ENCODE measurements at places on chromosomes 12 and 14.

DNA sequence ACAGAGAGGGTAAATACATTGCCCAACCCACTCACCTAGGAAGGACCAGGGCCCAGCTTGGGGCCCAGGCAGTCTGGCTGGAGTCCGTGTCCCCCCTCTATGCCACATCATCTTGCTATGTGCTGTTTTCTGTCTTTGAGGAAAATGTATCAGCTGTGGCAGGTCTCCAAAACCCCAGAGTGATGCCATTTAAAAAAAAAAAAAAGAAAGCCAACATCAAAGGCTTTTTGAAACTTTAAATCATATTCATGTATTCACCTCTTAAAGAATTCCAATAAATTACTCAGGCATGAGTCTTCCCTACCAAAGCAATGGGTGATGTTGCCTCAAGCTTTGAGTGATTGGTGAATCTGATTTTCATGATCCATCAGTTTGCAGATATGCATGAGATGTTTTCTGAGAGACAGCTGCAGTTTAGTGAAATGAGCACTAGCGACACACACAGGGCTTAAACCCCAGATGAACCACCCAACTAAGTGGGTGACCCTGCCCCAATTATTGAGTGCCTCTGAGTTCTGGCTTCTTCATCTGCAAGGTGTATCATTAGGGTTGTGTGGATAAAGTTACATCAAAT, 6.1 kb downstream of the KRT81 start:
- DNase-seq = no peak

GRCh38 chr12:130044991-130045621, 117.2 kb upstream of the FZD10 start:
- peak; percentile 32 for DNase-seq

- no peak for DNase-seq
Observed at GRCh38 chr12:49397000-49397399, 29.7 kb downstream of the SPATS2 start.

DNA sequence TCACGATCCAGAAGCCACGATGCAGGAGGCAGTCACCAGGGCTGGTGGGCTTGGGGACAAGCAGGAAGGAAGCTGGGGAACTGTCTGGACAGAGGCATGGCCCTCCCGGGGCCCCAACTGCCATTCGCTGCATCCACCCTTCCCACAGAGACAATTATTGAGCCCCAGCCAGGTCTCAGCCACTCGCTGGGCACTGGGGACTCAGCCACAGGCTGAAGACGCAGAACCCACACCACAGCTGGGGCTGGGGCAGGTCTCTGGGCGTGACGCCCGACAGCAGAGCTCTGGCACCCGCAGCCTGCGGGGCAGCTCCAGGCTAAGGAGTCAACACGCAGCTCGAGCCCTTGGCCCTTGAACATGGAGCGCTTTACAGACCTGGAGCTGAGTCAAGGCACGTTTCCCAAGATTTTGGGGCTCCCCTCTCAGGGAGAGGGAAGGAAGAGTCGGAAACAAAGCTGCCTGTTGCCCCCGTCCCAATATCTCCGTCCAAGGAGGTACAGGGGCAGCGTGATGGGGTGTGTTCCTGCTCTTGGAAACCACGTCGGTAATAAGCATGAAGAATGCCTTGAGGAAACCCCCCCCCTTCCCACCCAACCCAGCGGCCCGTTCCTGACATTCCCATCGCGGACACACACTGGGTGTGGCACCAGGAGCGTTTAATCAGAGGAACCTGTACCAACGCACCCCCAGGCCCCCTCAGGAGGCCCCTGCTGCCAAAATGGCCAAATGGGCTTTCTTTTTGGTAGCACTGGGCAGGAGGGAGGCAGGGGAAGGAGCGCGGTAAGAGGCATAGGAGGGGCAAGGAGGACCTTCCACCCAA, 6.7 kb downstream of the RIMBP2 start:
- DNase-seq = no peak

GRCh38 chr14:97687944-97688630, 890.9 kb downstream of the VRK1 start:
- no peak for DNase-seq

- no peak for DNase-seq
Observed at GRCh38 chr14:29442696-29443095, 485.0 kb downstream of the PRKD1 start.

DNA sequence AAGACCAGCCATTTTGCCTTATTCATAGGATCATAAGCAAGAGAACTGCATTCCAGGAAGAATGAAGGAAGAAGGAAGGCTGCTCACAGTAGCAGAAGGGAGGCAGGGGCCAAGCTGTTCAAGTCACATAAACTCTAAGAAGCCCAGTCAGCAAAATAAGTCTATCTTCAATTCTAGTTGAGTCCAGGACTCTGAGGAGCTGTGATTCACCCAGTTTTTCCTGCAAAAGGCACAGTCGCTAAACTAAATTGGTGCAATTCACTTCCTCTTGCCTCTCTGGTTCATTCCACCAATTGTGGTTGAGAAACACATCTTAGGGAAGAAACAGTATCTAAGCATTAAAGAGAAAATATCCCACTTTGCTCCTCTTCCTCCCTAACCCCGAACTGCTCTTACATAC, 9.8 kb downstream of the ZNF641 start:
- DNase-seq = peak; percentile 36

GRCh38 chr14:52876311-52876710, 74.5 kb downstream of the FERMT2 start:
- no peak for DNase-seq

DNA sequence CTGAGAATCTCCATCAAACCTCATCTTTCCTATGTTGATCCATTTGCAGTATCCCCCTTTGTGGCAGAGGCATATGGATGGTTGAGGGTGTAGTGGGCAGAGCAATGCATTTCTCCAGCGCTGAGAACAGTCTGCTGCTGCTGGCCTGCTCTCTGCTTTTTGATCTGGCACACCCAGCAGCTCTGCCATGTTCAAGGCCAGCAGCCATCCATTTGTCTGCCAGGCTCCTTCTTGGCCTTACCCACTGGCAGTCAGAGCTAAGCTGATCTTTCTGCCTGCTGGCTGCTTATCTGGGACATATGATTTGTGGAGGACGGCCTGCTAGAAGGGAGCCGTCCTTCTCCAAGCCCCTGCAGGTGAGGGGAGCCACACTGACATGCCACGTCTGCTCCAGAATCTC, 17.0 kb downstream of the NPC2 start:
- DNase-seq = no peak

DNA sequence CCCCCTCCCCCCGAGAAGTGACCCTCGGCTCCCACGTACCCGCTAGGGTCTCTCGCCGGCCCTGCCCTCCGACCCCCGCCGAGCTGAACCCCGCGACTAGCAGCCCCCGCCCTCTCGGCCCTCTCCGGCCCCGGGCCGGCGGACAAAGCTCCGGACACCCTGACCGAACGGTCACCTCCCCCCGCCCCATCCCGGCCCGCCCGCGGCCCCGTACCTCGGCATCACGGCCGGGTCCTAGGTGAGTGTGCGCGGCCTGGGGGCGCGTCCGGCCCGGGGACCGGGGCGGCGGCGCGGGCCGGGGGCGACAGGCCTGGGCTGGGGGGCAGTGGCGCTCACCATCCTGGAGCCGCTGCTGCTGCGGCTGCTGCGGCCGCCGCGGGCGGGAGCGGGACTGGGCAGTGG, at the start of gene FIGNL2:
TSS of gene FIGNL2 (minus strand) at position 393 of the 402 bp plus-strand sequence. CDS start 26,305 bp downstream, outside the sequence.
- no peak for DNase-seq

- DNase-seq = no peak
Observed at GRCh38 chr12:106719879-106720278, 54.6 kb upstream of the RIC8B start.

Data from pons (tissue), 1 donor.